Osteoblast (primary cell): ENCODE measurements at places on chromosomes 13 and 19. TPM values are rescaled to one million over a fixed set of nuclear protein-coding genes. Genes with fewer than 3 reads are reported as not detected.

GRCh38 chr19:46729696-46730095 is 12.8 kb upstream of the PRKD2 start:
- no peak for DNase-seq

GRCh38 chr13:34435338-34435737 is 506.7 kb upstream of the NBEA start:
- peak; percentile 53 for DNase-seq

GRCh38 chr19:47176071-47176626 is 45.5 kb downstream of the SAE1 start:
- DNase-seq, result peak; percentile 74

GRCh38 chr19:46919324-46919723 is 58.5 kb downstream of the ARHGAP35 start:
- peak; percentile 41 for DNase-seq

DNA sequence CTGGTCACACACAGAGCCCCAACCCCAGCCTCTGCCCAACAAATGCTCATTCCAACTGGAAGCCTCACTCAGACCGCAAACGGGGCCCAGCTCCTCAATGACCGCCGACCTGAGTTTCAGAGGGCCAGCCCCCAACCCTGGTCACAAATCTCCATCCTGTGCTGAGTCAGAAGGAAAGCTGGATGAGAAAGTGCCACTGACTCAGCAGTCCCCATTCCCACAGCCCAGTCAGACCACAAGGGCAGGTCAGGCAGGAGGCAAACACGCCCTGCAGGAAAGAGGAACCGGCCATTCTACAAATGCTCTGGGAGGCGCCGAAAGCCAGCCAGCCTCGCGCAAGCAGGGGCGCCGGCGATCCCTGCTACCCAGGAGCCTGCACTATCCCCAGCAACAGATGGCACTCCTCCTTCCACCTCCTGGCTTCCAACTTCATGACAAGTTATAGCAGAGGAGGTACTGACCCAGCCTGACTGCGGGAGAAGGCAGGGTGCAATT is 14.1 kb upstream of the PRKD2 start:
- DNase-seq, result peak; percentile 100

DNA sequence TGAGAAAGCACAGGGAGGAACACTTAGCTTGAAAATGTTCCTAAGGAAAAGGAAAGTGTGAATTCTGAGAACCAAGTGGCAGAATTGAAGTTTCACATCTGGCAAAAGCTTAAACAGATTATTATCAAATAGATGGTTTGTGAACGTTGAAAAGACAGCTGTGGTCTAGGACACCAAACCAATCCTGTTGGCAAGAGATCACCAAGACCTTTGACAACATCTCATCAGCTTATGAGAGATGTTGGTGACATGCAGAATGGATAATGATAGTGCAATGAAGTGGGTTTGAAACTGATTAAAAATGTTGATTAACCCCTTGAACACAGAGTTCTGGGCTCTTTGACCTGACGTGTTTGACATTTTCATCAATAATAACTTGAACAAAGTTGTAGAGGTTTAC is 74.6 kb upstream of the GPR183 start:
- no peak for DNase-seq

Gene RPS15
- 304 and 318 TPM in 2 replicates for total RNA-seq
